GM13977 (cell line): ENCODE measurements at places on chromosomes 3 and 15.
A peak's percentile ranks its signal among the peaks of the same experiment; 100 is the strongest.

GRCh38 chr3:30282154-30282696, 324.2 kb upstream of the TGFBR2 start:
- no peak for DNase-seq

DNA sequence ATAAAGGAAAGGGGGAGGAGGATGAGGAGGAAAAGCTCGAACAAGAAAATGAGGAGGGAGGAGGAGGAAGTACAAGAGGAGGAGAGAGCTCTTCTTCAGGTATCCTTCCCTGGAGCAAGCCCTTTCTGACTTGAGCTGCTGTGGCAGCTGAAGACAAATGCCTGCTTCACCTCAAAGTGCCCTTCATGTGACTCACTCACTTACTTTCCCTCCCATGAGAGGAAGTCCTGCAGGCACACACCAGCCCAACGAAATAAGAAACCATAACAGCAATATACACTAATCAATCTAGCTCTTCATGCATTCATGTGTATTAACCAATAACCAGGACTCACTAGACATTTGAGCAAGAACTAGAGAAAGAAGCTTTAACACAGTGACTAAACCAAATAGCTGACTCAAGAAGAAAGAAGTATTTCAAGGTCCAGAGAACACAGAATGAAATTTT, 251.9 kb downstream of the IGSF11 start:
- peak; percentile 63 for DNase-seq

GRCh38 chr15:68597581-68597980, 18.8 kb downstream of the CORO2B start:
- no peak for DNase-seq

GRCh38 chr15:69499521-69500211, 47.0 kb downstream of the RPLP1 start:
- DNase-seq, result no peak
